AG10803 (cell line): ENCODE measurements at places on chromosomes 2 and 18.
A peak's percentile ranks its signal among the peaks of the same experiment; 100 is the strongest.

DNA sequence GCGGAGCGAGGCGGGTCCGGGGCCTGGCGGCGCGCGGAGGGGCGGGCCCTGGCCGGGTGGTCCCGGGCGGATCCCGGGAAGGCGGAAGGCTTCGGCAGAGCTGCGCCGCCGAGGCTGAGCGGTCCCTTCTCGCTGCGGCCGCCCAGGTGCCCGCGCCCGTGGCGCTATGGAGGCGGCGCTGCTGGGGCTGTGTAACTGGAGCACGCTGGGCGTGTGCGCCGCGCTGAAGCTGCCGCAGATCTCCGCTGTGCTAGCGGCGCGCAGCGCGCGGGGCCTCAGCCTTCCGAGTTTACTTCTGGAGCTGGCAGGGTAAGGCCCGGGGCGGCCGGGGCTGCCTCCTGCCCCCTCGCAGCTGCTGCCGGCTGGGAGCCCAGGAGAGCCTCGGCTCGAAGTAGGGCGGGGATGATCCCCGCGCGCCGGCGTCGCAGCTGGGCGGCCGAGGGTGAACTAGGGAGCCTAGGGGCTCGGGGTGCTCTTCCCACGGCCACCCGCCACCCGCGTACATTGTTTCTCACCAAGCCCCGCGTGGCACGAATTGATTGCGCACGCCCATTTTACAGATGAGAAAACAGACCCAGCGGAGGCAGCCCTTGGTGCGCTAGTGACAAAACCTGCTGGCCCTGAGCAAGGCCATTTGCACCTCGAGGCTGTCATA lies at the start of gene SLC66A3:
TSS of gene SLC66A3 (plus strand) at position 87 of the 655 bp plus-strand sequence. CDS start at position 167, 80 bp downstream.
- peak; percentile 86 for DNase-seq

DNA sequence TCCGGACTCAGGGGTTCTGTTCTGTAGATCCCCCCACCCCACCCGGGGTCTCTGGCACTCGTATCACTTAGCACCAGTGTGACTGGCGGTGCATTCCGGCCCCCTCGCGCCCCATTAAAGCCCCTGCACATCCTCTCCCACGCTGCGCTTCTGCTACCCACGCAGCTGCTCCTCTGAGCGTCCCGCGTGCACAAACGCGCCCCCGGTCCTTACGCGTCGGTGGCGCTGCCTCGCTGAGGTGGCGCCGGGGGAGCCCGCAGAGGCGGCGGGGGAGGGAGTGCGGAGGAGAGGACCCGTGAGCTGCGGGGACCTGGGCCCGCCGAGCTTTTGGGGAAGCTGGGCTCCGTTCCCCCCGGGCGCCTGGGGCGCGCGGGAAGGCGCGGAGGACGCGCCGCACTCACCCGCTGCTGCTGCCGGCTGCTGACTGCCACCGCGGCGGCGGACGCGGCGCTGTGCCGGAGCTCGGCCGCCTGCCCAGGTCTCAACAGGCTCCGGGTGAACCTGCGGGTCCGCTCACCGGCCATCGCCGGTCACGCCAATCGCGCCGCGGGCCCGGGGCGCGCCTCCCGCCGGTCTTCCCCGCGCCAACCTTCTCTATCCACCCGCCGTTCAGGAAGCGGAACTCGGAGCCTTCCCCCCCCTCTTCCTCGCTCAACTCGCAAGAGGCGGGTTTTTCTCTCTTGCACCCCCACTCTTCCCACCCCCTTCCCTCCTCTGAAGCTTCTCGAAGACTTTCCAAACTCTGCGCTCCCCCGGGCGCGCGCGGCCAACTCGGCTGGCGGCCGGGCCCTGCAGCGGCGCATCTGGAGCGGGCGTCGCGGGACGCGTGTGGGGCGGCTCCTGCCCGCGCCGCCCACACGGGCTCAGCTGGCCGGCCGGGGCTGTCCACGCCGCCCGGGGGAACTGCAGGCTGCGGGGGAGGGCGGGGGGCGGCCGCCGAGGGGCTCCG lies at the start of gene DOCK10:
TSS of gene DOCK10 (minus strand) at position 618 of the 949 bp plus-strand sequence. CDS start at position 524, 94 bp downstream.
- peak; percentile 77 for DNase-seq

GRCh38 chr18:42773870-42774269 lies 341.6 kb downstream of the RIT2 start:
- DNase-seq: no peak

DNA sequence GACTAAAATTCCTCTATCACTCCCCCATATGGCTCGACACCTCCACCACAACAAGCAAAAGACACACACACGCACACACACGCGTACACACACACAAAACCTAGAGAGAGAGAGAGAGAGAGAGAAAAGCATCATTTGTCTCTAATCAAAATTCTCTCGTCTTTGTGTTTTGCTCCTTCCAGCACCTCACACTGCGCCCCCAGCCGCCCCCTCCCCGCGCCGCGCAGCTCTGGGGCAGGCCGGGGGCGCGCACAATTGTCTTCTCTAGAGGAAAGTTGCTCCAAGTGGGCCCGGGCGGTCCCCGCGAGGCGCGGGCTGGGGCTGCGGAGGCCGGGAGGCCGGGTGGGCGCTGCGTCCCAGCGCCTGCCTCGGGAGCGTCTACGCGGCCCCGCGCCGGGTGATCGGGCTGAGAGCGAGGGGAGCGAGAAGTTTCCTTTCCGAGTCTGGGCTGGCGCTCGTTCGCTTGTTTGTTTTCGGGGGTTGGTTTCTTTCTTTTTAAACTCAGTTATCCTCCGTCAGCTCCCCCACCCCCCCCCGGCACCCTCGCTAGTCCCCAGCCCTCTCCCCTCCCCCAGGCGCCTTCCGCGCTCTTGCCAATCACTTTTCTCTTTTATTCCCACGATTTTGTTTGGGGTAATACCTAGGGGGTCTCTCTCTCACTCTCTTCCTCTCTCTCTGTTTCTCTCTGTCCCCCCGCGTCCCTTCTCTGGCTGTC lies 4.1 kb downstream of the ZEB2 start:
- DNase-seq: peak; percentile 70

- DNase-seq: no peak
Measured at GRCh38 chr18:52541056-52541455, 201.1 kb downstream of the DCC start.

GRCh38 chr18:74400813-74401212 lies 56.3 kb downstream of the DIPK1C start:
- DNase-seq: no peak

DNA sequence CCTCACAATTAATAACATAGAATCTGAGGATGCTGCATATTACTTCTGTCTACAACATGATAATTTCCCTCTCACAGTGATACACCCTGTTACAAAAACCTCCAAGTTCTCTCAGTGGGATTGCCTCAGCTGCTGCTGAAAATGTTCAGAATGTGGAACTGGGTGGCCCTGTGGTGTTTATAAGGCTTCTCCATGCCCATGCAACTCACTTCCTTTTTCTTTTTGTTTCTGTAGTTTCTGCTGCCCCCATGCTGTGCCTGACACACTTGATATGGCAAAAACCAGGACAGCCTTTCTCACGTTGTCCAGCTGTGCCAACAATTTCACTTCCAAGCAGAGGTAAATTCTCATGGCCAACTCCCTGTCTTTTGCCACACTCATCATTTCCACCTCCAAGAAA lies 206.2 kb downstream of the RPIA start:
- DNase-seq: no peak

- DNase-seq: peak; percentile 31
Measured at GRCh38 chr2:191728750-191729624, 51.1 kb downstream of the NABP1 start.

DNA sequence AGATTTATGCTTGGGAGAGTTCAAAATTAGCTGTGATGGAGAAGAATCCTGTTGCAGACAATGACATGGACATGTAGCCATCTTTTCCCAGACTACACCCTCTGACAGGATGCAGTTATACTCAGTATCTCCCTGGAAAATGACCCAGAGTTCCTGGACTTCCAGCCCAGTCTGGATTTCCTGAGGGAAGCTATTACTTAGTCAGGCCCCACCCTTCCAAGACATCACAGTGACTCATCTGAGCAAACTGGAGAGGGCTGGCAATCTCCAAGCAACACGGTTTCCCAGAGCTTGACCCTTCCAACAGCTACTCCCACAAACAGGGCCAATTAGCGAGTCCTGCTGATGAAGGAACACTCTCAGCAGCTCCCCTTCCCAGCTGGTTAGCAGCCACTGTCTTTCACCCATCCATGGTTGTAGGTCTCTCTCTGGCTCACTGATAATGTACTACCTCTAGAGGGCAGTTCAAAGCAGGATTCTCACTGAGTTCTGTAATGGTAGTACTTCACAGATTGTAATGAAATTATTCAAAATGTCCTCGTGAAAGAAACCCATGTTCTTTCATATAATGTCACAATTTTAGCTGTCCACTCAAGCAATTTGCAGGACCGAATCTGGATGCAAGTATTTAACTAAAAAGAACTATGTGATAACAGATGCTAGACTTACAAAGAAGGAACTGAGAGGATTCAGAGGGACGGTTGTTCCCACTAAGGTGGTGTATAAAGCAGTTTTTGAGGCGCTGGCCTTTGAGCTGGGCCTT lies 110.2 kb downstream of the MDH1 start:
- DNase-seq: peak; percentile 92

DNA sequence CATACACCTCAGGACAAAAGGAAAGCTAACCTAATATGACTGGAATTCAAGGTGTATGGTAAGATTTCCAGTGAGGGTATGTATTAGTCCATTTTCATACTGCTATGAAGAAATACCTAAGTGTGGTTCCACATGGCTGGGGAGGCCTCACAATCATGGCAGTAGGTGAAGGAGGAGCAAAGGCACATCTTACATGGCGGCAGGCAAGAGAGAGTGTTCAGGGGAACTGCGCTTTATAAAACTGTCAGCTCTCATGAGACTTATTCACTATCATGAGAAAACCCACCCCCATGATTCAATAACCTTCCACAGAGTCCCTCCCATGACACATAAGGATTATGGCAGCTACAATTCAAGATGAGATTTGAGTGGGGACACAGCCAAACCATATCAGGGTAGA lies 186.0 kb downstream of the PLCL1 start:
- DNase-seq: no peak

- DNase-seq: no peak
Measured at GRCh38 chr2:149650006-149650405, 62.4 kb upstream of the MMADHC start.

- no peak for DNase-seq
Measured at GRCh38 chr2:138959031-138959430, 178.8 kb upstream of the NXPH2 start.

DNA sequence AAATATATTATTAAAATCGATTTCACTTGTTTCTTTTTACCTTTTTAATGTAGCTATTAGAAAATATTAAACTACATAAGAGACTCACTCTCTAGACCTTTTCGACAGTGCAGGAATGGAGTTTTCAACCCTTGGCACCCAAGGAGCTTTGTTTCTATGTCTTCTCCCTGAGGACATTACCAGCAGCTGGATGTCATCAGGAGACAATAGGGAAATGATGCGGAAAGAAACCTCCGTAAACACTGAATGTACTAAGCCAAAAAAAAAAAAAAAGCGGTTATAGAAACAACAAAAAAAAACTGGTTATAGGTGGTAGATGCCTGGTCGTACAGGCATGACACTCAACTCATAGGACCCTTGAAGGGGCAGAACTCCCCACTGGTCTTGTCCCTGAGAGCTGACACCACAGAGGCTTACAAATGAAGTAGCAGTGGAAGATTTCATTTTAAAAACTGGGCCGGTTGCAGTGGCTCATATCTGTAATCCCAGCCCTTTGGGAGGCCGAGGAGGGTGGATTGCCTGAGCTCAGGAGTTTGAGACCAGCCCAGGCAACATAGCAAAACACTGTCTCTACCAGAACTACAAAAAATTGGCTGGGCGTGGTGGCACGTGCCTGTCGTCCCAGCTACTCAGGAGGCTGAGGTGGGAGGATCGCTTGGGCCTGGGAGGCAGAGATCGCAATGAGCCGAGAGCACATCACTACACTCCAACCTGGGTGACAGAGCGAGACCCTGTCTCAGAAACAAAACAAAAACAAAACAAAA lies 23.8 kb downstream of the THAP4 start:
- peak; percentile 50 for DNase-seq

- no peak for DNase-seq
Measured at GRCh38 chr2:71340176-71340575, 8.6 kb downstream of the ZNF638 start.

DNA sequence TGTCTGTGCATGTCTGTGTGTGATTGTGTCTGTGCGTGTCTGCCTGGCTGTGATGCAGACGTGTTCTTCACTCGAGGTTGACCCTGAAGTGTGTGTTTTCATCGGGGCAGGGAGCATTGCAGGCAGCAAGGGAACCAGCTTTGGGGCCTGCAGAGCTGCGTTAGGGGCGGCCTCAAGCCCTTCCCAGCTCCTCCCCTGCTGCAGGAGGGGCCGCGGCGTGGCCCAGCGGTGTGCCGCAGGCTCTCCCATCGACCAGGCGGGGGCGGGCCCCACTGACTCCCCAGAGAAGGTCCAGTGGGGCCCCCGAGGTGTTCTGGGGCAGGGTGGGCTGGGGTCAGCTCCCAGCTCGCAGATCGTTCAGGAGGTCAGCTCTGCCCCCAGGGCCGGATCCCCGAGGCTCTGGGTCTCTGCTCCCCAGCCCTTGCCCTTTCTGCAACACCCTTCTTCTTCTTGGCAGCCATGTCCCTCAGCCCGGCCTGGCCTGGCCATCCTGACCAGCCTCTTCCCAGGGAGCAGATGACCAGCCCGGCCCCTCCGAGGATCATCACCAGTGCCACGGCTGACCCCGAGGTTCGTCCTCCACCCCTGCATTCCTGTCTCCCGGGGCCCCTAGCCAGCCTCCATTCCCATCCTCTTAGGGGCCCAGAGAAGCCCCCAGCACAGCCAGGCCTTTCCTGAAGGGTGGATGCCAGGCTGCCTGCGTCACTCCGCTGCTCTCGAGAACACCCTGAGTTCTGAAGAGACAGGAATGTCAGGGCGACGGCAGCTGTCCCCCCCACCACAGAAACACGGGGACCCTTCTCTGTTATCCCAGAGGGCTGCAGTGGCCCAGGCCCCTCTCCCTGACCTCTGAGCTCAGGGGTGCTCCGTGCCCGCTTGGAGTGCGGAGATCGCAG lies 11.1 kb upstream of the KLHL30 start:
- DNase-seq: peak; percentile 31

GRCh38 chr2:156512451-156512850 lies 76.3 kb downstream of the GPD2 start:
- no peak for DNase-seq

GRCh38 chr2:227486688-227487087 lies 14.7 kb downstream of the AGFG1 start:
- no peak for DNase-seq

- no peak for DNase-seq
Measured at GRCh38 chr2:226862623-226863022, 26.8 kb downstream of the RHBDD1 start.

- no peak for DNase-seq
Measured at GRCh38 chr2:227474410-227474809, 2.5 kb downstream of the AGFG1 start.

- DNase-seq: peak; percentile 55
Measured at GRCh38 chr2:64462940-64463700, 9.2 kb downstream of the LGALSL start.
